GM12878 (cell line): ENCODE measurements at places on chromosomes 3 and 15. TPM values are rescaled to one million over a fixed set of nuclear protein-coding genes. Genes with fewer than 3 reads are reported as not detected.

SERPINI2 gene
- 0.19 and 0.33 TPM in 2 replicates for total RNA-seq

GASK1A gene
- total RNA-seq: 0.18 TPM in 1 of 2 replicates, not detected in the other

- no peak for DNase-seq
These were observed at the start of gene VILL for GRCh38 chr3:37990527-37990926. VILL (plus strand) TSS chr3:37990786; CDS start chr3:37993673, 2,887 bp downstream.

GJD2 gene
- total RNA-seq: not detected in 2 replicates

ALDH1L1 gene
- total RNA-seq: 0.46 and 1.0 TPM in 2 replicates

DNA sequence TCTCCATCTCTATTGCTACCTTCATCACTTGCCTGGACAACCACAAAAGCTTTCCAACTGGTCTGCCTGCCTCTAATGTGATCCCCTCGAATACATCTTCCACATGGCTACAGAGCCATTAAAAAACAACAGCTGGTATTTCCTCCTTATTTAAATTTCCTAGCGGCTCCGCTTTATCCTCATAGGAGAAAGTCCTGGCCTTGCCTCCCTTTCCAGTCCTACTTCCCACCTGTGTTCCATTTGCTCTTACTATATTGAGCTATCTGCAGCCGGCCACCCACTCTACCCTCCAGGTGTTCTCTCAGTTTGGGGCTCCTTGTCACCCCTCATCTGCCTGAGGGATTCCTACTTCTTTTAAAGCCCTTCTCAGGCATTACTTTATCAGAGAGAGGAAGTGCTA is 49.7 kb upstream of the TSPAN3 start:
- no peak for DNase-seq
